ENCODE measurements at places on chromosomes 16 and 17.
A peak's percentile ranks its signal among the peaks of the same experiment; 100 is the strongest.

GRCh38 chr17:63196772-63197335 lies 230.8 kb downstream of the TANC2 start:
- DNase-seq: no peak

DNA sequence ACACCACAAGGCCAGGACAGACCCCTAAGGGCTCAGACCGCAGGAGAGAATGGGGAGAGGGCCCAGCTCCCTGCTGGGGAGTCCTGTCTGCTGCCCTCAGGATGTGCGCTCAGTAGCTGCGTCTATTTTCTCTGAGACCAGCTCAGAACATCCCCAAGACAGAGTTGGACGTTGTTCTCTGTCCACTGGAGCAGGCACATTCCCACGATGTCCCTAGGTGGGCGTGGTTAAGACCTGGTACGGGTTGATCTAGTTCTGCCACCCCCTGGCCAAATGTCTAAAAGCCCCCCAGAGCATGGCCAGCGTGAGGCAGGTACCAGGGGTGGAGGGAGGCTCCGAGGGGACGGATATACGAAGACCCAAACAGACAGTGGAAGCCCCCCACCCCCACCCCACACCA lies 842 bp upstream of the CALB2 start:
- no peak for DNase-seq

DNA sequence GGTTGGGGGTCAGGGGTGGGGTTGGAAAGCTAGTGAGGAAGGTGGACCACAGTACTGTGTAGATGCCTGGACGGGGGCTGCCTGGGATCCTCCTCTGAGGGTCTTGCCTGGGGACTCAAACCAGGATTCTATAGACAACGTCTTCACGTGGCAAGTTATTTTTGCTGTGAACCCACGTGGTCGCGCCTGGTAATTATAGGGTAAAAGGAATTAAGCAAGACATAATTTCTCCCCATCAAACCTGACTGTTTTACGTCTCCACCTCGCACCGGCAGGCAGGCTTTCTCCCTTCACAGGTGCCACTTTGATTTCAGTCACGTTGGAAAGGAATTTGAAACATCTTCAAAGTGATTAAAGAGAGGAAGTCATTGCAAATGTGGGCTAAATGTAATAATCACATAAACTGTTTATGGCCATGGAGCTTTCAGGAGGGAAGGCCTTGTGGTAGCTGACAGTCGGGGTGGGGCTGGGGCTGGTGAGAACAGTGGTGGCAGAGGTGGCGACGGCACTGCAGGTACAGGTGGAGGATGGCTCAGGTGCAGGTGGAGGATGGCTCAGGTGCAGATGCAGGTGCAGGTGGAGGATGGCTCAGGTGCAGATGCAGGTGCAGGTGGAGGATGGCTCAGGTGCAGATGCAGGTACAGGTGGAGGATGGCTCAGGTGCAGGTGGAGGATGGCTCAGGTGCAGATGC lies 197.1 kb upstream of the NLRP1 start:
- DNase-seq: no peak

DNA sequence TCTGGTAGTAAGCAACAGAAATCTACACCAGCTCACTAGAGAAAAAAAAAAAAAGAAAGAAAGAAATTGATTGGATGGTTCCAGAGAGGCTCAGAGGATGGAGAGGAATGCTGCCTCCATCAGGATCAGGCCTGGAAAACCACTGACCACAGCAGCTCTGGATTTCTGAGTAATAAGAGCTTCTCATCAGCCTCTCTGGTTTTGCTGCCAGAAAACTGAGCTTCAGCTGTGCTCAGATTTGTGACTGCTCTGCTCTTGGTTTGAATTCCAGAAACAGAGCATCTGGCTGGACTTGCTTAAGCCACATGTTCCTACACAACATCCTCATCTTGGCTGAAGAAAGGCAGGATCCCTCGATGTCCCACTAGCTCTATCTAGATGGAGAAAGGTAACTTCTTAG lies 25.9 kb downstream of the IRX6 start:
- no peak for DNase-seq

- no peak for DNase-seq
Observed at GRCh38 chr16:56912746-56913708, 18.9 kb upstream of the HERPUD1 start.

- peak; percentile 78 for DNase-seq
Observed at GRCh38 chr17:76191896-76192295, 48.4 kb downstream of the RNF157 start.

- no peak for DNase-seq
Observed at GRCh38 chr17:68431661-68432071, 25.6 kb downstream of the WIPI1 start.

DNA sequence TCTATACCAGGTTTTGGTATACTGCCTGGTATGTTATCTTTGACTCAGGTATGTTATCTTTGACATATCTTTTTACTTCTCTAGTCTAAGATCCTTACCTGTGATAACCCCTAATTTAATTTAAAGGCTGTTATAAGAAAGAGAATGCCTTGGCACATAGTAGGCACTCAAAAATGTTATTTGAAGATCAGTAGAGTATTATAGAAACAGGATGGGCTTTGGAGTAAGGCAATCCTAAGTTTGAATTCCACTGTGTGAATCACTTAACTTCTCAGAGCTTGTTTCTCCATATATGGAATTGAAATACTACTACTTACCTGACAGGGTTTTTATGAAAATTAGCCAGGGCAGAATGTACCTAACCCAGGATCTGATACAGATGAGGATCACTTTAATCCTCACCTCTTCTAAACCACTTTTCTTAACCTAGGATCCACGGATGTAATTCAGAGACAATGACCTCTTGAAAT lies 1.2 kb downstream of the BRIP1 start:
- DNase-seq: no peak

GRCh38 chr17:18960803-18961511 lies 9.0 kb downstream of the SLC5A10 start:
- DNase-seq: peak; percentile 37
